ENCODE measurements at places on chromosomes 7 and 10.

GRCh38 chr7:43021431-43021830 lies 89.3 kb downstream of the MRPL32 start:
- DNase-seq, result no peak

DNA sequence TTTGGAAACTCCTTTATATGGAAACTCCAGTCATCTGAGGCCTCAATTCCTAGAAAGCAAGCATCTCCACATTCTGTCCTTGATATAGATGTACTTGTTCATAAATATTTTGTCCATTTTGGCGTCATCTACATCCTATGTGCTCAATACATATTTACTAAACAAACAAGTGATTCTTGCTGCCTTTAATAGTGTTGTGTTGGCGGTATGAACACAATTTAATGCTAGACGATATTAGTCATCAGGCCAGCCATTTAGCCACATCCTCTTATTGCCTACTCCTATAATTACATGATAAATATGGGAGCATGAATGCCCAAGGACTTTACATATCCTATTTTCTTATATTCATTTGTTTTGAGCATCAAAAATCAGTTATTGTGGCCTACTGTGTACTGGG lies 18.5 kb upstream of the IFRD1 start:
- DNase-seq, result no peak

GRCh38 chr7:50262446-50262845 lies 42.1 kb upstream of the IKZF1 start:
- no peak for DNase-seq

DNA sequence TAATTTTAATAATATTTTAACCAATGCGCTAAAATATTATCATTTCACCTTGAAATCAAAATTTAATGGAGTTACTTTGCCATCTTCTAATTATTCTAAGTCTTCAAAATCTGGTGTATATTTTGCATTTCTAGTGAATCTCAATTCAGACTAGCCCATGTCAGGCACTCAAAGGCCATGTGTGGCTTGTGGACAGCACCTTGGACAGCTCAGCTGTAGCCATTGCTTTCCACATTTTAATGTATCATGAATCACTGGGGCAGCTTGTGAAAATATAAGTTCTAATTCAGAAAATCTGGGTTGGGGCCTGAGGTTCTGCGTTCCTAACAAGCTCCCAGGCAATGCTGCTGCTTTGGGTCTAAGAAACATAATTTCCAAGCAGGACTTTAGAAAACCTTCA lies 57.2 kb downstream of the MGAM2 start:
- DNase-seq, result no peak

DNA sequence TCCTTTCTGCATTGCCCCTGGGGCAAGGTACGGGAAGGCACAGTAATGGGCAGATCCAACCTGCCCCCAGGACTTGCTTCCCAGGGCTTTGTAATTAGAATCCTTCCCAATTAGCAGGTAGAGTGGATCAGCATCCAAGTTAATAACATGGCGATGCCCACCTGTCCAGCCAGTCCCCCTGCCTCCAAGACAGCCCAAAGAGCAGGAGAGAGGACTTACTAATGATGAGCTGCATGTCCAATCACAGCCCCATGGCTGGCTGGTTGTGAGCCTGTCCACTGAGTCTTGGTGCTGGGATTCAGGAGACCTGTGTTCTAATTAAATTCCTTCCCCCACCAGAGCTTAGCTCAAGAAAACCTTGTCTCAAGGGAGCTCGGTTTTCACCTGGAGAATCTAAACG lies 49.0 kb downstream of the RPS24 start:
- DNase-seq, result no peak
